ENCODE measurements at places on chromosomes 3 and 15.

DNA sequence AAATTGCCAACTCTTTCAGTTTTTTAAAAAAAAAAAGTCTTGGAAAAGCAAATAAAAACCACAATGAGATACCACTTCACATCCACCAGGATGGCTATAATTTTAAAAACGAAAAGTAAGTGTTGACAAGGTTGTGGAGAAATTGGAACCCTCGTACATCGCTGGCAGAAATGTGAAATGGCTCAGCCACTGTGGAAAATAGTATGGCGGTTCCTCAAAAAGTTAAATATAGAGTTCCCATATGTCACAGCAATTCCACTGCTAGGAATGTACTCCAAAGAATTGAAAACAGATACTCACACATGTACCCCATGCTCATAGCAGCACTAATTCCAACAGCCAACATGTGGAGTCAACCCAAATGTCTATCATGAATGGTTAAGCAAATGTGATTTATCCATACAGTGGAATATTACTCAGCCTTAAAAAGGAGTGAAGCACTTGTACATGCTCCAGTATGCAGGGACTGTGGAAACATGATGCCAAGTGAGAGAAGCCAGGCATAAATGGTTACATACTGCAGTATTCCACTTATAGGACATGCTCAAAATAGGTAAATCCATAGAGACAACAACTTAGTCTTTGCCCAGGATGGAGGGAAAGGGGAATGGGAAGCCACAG is 73.8 kb upstream of the PCSK6 start:
- DNase-seq, result no peak

- DNase-seq, result no peak
These were observed 14.6 kb downstream of the RAB43 start for GRCh38 chr3:129106866-129107565.

DNA sequence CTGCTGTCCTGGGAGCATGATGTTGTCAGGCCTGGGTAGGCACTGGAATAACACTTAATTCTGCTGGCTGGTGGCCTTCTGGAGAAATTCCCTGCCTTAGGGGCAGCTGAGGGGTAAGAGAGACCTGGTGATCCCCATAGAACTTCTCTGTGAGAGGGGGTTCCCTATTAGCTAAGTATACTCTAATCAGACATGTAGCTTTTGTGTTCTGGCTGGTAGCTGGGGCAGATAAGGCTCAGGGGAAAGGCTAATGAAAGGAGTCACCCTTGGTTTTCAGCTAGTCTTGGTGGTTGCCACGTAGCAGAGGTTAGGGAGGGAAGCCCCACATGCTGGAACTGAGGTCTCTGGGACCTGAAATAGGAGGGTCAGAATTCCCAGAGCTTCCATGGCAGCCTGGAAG is 952 bp upstream of the HDDC3 start:
- no peak for DNase-seq

- no peak for DNase-seq
These were observed 80.4 kb upstream of the RPL32 start for GRCh38 chr3:12921736-12922135.

- DNase-seq, result no peak
These were observed 515.2 kb downstream of the NTRK3 start for GRCh38 chr15:87741350-87741749.

All from CD4-positive, alpha-beta T cell treated with Interleukin-1 beta for 1 hour (primary cell).